ENCODE measurements at places on chromosomes 6 and 20. TPM values are rescaled to one million over a fixed set of nuclear protein-coding genes. Genes with fewer than 3 reads are reported as not detected.

SEMG1 gene
- total RNA-seq, result not detected

- no peak for DNase-seq
These were observed 42.4 kb downstream of the POPDC3 start for GRCh38 chr6:105137388-105137787.

DNA sequence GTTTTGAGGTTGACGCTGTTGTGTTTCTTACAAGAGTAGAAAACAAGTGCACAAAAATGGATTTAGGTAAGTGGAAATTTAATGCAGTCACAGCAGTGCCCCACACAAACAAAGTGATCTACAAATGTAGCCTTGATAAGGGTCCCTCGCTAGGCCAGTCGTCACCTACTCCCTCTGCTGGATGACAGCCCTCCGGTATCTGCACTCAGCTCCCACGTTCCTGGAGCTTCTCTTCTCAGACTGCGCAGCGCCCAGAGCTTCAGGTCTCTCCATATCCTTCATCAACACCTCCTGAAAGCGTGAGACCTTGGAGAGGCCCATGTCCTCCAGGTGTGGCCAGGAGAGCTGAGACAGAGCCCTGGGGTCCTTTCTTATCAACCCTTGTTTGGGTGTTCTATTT is 58.3 kb upstream of the MAP3K4 start:
- DNase-seq, result no peak

DNA sequence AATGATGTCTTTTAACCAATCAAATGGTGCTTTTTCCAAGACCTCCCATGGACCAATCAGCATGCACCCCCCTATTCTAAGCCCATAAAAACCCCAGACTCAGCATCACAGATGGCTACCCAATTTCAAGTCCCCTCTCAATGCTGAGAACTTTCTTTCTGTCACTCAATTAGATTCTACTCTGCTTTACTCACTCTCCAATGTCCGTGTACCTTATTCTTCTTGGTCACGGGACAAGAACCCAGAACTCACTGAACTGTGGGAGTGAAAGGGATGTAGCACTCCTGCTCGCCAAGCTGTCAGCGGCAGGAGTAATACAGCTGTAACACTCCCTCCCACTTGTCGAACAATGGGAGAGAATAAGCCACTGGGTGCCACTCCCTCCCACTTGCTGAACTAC is 20.8 kb upstream of the MAP7 start:
- DNase-seq, result no peak

L3MBTL1 gene
- 4.8 TPM for total RNA-seq

SOX12 gene
- 4.7 TPM for total RNA-seq

EFCAB8 gene
- total RNA-seq, result not detected

ZC3H12D gene
- 0.10 TPM for total RNA-seq

- DNase-seq, result peak; percentile 11
These were observed 346.8 kb upstream of the CNR1 start for GRCh38 chr6:88512951-88513350.

DNA sequence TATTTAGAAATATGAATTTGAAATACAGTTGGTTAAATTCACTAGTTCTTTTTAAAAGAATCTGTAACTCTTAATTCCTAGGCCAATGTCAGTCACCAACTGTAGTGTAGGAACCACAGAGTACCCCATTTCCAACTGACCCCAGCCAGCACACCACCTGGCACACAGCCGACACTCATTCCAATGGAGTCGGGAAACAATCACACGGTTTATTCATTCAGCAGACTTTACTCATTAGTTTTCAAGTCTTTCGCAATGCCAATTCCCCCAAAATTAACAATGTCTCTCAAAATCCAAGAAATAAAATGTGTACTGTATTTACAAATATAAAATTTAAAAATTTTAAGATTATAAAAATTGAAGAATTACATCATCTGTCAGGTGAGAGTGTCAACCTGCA is 13.5 kb downstream of the ARG1 start:
- no peak for DNase-seq

DNA sequence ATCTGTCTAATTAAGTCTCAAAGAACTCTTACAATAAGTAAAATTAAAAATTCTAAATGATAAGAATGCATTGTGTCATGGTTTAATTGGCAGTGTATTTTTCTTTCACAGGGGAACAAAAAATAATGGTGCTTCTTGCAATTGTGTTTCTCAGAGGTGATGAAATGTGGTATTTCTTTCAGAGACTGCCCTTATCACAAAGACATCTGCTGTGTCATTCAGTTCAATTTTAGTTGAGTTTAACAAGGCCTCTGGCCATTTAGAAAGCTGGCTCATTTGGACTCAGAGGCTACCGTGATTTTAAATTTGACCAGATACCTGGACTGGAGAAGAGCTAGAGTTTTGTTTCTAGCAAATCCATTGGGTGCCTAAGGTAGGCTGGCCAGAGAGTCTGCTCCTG is 23.6 kb upstream of the ZNF831 start:
- DNase-seq, result no peak

DNA sequence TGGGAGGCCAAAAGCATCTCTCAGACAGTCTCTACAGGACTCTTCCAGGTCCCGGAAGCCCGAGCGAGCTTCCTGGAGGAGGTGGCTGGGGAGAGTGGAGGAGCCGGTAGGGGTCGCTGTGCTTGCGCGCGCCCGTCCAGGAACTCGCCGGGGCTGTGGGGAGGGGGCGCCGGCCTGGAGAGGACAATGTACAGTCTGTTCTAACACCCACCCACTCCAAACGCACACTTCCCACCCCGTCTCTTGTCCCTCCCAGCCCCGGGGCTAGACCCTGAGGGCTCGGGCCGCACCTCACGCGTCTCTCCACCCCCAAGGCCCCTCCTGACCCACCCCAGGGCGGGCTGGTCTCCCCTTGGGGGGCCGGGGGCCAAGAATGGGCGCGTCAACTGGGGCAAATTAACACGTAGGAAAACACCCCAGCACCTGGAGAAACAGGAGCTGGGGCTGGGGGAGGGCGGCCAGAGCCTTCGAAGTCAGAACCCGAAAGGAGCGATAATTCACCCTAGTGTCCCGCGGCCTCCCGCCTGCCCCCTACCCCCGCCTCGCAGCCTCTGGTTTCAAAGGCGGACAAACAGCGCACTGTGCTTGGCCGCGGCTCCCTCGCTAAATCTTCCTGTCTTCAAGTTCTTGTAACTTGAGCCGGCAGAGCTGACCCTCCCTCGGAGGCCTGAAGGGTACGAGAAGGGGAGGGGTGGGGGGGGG is 103.2 kb upstream of the FOXP4 start:
- no peak for DNase-seq

TPD52L2 gene
- total RNA-seq, result 137 TPM

GRCh38 chr6:96926425-96926824 is 1.9 kb downstream of the KLHL32 start:
- no peak for DNase-seq

NHLRC1 gene
- total RNA-seq, result 2.1 TPM

ZNF451 gene
- total RNA-seq, result 43.4 TPM

ETV7 gene
- total RNA-seq, result 1.3 TPM

GRCh38 chr20:36267605-36268381 is 31.5 kb downstream of the AAR2 start:
- no peak for DNase-seq

DNA sequence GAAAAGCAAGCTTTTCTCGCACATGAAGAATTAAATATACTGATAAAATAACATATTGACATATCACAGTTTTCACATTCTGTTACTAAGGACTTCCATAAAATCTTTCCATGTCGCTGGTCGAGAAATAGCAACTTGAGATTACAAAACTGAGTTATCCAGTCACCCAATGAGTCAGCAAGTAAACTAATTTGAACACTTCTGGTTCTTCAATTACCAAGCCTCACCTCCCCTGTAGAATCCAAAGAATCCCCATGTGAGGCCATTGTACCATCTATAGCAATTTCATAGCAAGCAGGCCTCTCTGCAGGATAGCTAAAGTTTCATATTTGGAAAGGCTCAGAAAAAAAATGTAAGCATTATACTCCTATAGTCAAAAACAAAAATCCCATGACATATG is 87.3 kb downstream of the PKHD1 start:
- DNase-seq, result no peak

- no peak for DNase-seq
These were observed 124.2 kb upstream of the PTPN1 start for GRCh38 chr20:50385733-50386640.

GRCh38 chr6:154995254-154996015 is at the start of gene TIAM2:
Gene TIAM2, plus strand, starts transcription at chr6:154995315. Its CDS starts 133,909 bp downstream, at chr6:155129224.
- DNase-seq, result no peak

DNA sequence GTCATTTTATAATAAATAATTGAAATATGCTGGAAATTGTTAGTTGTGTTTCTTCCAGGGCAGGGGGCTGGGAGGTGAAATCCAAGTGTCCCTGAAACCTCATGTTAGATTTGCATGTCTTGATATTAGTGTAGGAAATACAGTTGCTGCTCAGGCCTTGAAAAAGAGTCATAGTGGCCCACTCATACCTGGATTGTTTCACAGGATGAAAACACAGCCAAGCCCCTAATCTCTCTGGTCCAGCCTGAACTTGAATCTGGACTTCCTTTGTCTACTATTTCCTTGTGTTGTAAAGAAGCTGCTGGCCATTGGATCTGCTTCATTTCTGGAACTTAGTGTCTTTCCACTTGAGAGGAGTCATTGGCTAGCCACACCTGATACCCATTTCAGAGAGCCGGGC is 108.8 kb upstream of the JARID2 start:
- DNase-seq, result no peak

DNA sequence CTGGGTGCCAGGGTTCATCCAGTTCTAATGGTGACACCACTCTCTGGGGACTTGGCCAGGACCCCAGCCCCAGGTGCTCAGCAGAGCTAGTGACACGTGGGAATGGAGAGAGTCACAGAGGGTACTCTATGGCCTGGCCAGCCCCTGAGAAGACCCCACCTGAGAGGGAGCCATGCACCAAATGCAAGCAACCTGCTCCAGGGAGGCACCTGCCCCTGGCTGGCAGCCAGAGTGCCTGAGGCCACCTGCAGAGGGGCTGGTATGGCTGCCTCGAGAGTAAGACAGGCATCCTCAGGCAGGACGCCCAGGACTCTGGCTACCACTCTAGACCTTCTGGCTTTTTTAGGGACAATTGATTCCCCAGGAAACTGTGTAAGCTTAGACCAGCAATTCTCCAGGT is 38.6 kb upstream of the CST7 start:
- no peak for DNase-seq

GRCh38 chr6:68040312-68040778 is 594.7 kb upstream of the ADGRB3 start:
- no peak for DNase-seq

DNA sequence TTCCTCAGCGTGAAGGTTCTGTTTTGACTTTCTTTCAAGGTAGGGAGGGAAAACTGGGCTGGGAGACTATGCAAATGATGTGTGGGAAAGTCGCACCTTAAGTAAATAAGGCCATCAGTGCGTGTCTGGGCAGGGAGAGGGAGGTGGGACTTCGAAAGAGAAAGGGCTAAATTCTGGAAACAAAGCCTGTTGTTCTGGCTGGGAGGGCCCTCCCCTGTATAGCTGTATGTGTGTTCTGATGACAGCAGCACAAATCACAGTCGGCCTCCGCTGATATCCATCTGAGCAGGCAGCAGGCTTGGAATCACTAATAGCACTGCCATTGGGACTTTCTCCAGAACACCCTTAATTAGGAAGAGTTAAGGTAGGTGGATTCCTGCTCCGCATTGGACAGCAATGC is 19.2 kb downstream of the JAG1 start:
- no peak for DNase-seq

DNA sequence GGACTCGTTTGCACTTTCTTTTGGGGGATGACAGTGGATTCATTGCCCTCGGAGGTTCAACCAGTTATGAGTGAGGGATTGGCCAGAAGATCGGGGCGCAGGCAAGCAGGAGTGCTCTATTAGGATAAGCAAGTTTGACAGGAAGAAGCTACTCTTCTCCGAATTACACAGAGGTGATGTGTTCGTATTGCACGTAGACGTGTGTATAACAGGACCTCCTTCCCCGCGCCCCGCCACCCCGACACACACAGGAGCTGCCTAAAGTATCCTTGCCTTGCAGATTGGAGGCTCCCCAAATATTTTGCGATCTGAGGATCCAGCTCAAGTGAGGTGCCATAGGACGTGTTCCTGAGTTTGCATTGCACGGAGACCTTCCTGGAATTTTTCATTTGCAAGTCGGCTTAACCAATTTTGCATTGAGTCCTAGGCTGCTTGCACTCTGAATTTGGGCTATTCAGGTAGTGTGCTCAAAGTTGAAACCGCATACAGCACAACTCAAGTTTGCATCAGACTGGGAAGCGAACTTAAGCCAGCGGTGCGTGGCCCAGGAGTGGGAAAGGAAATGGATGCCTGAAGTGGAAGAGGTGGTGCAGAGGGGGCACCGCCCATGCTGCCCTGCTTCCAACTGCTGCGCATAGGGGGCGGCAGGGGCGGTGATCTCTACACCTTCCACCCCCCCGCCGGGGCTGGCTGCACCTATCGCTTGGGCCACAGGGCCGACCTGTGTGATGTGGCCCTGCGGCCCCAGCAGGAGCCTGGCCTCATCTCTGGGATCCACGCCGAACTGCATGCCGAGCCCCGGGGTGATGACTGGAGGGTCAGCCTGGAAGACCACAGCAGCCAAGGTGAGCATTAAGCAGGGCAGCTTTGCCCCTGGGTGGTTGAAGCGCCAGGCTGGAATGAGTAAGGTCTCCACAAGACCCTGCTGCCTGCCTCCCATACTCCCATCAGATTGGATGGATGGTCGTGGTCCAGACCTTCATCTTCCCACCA is 770 bp downstream of the TCF19 start:
- DNase-seq, result no peak

RCAN2 gene
- not detected for total RNA-seq

ZSCAN31 gene
- total RNA-seq, result 2.3 TPM

MDFI gene
- total RNA-seq, result 150 TPM

GRCh38 chr6:19261642-19262041 is 575.5 kb upstream of the ID4 start:
- no peak for DNase-seq

DDX43 gene
- 0.99 TPM for total RNA-seq

DNA sequence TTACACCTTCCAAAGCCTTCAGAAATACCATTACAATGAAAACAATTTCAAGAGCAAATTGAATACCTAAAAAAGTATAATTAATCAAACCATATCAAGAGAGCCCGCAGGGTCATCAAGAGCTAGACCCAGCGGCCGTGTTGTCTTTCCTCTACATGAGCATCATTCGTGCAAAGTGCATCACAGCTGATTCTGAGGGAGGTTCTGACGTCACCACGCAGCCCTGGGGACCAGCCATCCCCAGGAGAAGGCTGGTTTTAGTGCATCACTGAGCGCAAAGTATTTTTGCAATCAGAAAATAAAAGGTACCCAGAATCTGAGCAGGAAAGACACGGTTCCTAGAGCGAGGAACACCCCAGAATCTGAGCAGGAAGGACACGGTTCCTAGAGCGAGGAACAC is 371.4 kb downstream of the CDH4 start:
- no peak for DNase-seq

FAM184A gene
- total RNA-seq, result 0.17 TPM

DNA sequence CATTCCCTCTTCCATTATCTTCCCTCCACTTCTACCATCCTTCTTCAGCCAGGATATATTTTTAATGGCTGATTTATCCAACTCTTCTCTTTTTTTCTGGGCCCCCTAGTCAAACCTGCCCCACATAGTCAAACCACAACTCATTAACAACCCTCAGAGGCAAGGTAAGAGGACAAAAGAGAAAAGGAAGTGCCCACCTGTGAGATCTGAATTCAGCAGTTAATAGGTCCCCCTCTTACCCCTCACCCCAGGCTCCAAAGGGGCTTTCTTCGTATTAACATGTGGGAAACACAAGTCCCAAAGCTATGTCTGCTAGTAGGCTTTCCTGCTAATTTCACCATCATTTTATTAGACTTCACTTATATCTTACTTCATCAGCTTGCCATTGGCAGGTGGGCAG is 44.1 kb upstream of the TSPYL1 start:
- no peak for DNase-seq

SLC13A3 gene
- total RNA-seq, result 3.1 TPM

All from foreskin keratinocyte (primary cell).